ENCODE measurements at places on chromosomes 11 and 22.

DNA sequence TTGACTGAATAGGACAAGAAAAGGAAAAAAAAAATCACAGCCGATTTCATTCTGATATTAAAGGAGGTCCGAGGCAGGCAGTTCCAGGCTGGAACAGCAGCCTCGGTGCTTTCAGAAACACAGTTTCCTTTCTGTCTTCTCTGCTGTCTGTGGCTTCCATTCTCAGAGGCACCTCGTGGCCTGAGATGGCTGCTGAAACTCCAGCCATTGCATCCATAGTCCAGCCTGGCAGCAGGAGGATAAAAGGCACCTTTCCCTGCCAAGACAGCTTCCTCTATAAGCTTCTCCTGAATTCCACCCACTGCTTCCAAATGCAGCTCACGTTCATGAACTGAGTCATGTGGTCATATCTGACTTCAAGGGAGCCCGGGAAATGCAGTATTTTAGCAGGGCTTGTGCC is 390.5 kb downstream of the TBC1D22A start:
- no peak for DNase-seq

GRCh38 chr11:96567176-96567575 is 177.4 kb downstream of the JRKL start:
- DNase-seq, result no peak

DNA sequence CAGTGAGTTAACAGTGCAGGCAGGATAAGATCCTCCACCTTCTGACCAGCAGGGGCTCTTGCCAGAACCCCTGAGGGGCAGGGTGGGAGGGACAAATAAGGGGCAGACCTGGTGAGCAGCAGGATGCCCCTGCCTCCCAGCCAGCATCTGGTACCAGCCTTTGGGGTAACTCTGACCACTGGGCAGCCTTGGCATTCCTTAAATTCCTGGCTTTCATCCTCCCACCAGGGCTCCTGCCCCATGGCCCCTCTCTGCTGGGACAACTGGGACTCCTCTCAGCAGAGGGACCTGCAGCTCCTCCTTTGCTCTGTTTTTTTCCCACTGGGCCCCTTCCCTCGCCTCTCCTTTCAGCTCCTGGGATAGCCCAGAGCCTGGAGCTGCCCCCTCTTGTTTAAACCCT is 98.0 kb upstream of the CD82 start:
- DNase-seq, result no peak

DNA sequence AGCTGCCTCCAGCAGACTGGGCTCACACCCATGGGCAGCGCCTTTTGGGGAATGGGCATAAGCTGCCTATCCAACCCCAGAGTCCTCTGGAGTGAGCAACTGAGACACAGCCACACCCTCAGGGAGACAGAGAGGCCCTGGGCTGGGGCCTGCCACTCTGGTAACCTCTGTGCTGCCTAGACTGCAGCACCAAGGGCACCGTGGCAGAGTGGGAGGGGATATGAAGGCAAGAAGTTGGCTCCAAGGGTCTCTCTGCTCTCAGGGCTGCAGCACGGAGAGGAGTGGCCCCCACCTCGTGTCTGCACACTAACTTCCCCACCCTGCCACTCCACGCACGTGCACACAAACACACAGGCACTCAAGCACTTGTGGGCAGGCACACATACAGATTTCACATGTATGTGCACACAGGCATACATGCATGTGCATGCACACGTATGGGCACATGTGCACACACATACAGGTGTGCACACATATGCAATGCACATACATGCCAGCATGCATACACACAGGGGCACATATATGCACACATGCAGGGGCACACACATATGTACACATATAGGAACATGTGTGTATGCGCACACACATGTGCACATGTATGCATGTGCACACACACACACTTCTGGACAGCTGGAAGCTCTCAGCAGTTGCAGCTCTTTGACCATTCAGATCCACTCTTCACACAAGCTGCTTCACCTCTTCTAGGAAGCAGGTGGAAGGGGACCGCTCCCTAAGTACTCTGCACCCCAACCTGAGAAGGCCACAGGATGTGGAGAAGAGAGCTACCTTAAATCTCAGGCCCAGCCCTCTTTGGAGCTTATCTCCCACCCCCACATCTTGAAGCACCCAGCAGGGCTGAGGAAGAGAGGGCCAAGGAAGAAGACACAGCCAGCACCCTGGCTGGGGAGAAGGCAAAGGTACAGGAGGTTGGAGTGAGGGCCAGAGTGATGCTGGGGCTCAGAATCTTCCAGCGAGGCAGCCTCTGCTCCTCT is 4.3 kb downstream of the IGSF9B start:
- DNase-seq, result no peak

DNA sequence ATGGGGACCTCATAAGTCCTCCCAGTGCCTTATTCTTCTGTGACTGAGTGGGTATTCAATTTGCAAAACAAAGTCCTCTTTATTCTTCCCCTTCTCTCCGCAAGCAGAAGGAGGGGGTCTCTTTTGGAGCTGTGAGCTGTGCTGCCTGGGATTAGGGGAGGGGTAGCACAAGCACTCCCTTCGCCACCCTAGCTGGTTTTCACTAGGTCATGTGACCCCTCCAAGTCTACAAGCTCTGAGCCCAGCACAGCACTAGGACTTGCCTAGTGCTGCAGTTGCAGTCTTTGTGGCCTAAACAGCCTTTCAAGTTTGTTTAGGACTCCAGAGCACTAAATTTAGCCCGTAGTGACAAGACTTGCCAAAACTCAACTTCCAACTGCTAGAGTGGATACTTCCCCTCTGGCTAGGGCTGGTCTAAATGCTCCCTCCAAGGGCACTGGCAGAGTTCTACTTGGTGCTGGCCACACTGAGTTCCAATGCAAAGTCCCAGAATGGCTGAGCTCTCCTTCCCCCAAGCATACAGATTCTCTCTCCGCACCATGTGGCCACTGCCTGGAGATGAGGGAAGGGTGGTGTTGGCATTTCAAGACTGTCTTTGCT is 25.4 kb downstream of the TAF1D start:
- no peak for DNase-seq

- DNase-seq, result no peak
Measured at GRCh38 chr11:73099512-73100266, 42.4 kb downstream of the FCHSD2 start.

GRCh38 chr22:26579331-26579886 is 10.5 kb downstream of the TPST2 start:
- no peak for DNase-seq

DNA sequence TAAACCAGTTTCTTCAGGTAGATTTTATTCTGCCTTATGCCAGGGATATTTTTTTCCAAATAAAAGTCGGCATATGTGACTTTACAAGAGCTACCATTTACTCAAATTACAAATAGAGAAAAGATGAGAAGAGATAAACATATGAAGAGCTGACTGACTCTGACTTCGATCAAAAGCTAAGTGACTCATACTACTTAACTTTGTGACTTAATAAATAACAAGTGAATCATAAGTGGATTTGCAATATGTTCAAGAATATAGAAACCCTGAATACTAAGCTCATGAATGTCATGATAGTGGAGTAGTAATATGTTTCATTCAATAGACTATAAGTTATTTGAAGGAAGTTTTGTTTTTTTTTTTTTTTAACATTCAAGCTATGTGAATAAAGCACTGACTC is 130.5 kb upstream of the ANO3 start:
- DNase-seq, result no peak

GRCh38 chr11:128447233-128447632 is 140.1 kb downstream of the ETS1 start:
- no peak for DNase-seq

DNA sequence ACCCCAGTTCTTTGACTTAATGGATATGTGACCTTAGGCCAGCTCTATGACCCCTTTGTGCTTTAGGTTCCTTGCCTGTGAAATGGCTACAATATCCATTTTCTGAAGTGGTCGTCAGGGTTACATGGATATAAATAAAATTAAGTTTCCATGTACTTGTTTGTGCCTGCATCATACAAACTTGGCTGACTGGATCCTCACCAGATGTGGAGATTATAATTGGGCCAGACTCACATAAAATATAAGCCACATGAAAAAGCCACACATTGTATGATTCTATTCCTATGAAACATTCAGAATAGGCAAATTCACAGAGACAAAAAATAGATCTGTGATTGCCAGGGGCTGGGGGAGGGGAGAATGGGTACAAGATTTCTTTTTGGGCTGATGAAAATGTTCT is 100.9 kb upstream of the USP47 start:
- no peak for DNase-seq

DNA sequence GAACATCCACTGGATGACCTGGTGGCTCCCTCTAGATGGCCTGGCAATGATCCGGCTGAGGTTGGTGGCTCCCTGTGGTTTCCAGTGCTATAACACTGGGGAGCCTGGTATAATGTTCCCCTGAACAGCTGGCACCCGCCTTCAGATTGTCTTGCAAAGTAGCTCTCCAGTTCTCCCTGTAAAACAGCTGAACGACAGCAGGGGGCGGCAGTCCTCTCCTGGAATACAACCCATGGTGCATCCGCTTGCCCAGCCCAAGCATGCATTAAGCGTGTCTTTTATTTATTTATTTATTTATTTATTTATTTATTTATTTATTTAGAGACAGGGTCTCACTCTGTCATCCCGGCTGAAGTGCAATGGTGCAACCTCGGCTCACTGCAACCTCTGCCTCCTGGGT is 258.9 kb downstream of the BUD13 start:
- no peak for DNase-seq

DNA sequence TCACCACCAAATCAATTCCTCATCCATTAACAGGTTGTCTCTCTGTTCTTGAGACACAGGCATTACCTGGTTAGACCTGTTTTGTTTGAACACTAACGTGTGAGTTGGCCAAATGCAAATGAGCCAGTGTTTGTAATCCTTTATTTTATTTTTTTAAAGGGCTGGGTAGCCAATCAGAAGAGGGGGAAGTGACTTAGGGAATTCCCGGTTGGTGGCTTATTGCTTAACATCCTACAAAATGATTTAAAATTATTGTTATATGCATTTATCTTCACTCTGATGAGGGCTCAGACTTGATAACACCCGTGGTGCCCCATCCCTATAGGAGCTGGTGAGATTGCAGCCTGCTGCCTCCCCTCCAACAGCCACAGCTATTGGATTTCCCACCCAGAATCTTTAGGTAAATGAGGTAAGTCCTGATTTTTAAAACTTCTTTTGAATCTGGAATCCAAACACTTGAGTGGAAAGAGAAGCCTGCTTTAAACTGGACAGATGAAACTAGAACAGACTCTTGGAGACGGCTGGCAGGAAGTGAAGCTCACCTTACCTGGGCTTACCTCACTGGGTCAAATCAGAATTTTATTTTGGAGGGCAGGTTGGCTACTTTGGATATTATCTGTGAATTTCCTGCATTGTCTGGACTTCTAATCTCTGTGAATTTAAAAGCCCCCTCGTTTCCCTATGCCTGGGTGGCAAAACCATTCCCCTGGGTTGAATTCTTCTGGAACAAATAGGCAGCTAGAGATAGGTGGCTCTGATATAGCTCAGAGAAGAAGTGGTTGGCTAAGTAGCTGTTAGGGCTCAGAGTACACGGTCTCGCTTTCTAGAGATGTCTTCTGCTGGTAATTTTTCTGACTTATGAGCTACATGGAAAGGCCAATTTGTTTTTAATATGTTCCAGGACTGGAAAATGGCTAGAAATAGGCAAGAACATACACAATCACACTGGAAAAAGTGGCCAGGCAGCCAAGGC is at the start of gene EHF:
TSS of gene EHF (plus strand) at position 274 of the 973 bp plus-strand sequence. CDS start 21,538 bp downstream, outside the sequence.
- DNase-seq, result no peak

DNA sequence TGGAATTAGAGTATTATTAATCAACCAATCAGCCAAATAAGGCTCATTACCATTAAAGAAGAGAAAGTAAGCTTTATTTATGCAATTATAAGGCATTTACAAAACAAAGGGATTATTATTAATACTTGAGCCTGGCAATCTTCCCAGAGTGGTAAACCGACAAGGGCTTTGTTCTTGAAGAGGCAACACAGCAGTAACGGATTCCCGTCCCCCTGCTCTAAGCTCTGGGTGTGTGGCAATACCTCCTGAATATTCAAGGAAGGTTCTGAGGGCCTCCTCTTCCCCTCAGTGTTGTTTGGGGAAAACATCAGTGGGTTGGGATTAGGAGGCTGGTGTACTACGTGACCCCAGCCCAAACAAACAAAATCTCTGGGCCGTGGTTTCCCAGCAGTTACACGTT is 176.5 kb downstream of the TENM4 start:
- no peak for DNase-seq

GRCh38 chr11:303363-303762 is 4.0 kb upstream of the IFITM5 start:
- DNase-seq, result no peak

DNA sequence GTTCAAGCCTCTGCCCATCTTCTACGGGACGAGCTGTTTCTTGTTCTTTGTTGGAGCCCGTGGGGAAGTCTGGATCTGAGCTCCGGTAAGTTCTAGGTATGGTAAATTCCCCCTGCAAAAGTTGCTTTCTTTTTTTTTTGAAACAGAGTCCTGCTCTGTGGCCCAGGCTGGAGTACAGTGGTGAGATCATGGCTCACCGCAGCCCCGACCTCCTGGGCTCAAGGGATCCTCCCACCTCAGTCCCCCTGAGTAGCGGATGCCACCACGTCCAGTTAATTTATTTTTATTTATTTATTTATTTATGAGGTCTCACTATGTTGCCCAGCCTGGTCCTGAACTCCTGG is 35.5 kb upstream of the MOB2 start:
- DNase-seq, result no peak

GRCh38 chr22:41311487-41311886 is 10.2 kb downstream of the ZC3H7B start:
- DNase-seq, result no peak

DNA sequence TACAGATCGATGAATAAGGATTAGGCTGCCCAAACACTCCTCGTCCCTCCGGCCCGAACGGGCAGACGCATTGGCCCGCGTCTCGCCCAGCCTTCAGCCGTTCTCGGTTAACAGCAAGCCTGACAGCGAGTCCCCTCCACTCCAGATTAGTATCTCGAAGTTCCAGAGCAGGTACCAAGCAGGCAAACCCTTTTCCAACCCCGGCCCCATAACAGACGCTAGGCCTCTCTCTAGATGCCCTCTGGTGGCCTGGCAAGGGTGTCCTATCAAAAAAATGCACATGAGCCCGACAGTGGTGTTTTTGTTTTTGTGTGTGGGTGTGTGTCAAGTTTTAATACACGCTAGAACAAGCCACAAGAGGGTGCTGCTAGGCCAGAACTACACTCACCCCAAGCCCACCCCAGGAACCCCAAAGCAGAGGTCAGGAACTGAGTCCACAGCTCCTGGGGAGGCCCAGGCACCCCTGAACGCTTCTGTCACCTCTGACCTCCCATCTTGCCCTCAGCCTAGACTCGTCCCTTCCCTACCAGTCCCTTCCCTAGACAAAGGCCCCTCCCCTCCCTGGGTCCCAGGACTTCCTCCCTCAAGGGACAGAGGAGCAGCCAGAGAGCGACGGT is 658 bp upstream of the ARFGAP2 start:
- DNase-seq, result no peak

GRCh38 chr22:42560781-42561180 is 7.0 kb downstream of the SERHL2 start:
- DNase-seq, result no peak
